ENCODE measurements at places on chromosomes 12 and 14.

GRCh38 chr14:102819747-102820330, 42.6 kb downstream of the TRAF3 start:
- DNase-seq = no peak

DNA sequence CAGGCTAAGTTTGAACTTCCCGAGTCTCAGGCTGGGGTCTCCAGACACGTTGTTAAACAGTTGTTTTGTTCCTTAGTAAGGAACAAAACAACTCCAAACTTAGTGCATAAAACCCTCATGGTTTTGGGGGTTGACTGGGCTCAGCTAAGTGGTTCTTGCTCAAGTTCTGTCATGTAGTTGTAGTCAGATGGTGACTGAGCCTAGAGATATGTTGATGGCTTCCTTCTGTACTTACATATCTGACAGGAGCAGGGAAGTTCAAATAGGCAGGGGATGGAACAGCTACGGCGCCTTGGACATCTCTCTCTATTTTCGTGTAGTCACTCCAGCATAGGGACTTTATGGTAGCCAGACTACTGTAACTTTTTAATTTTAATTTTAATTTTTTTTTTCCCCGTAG, 45.7 kb downstream of the SPATS2 start:
- DNase-seq = no peak

DNA sequence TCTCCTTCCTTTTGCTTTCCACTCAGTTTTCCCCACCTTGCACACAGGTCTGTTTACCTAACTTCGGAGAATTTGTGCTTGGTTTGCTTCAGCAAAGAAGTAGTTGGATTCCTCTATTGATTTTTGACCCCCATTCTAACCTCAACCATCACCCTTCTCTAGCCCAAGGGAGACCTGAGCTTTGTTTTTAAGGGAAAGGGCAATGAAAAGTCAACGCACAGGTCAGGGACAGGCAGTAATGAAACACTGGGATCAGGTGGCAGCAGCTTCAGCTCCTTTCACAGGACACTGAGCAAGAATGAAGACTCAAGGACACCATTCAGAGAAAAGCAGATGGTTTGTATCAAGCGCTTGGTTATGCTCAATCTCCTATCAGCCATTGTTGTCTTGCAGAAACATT, 46.9 kb upstream of the KRR1 start:
- no peak for DNase-seq

- DNase-seq = no peak
These were observed 38.9 kb downstream of the FOXN3 start for GRCh38 chr14:89378119-89378518.

- no peak for DNase-seq
These were observed 188.3 kb downstream of the CALM1 start for GRCh38 chr14:90585106-90585505.

DNA sequence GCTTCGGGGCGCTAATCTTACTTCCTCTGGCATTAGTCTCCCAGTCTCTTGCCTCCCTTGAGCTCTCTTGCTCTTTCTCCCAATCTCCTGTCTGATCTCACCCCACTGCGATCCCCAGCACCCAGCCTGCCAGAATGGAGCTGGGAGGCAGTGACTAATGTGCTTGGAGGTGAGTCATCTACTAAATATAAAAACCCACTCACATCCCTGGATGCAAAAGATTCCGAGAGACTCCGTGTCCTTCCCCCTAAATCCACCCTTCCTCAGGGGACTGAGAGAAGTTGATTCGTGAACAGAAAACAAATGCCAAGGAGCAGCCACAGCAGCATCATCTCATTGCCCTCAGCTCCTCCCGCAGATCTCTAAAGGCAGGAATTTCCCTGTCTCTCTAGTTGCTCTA, 45.7 kb upstream of the KCNA5 start:
- no peak for DNase-seq

DNA sequence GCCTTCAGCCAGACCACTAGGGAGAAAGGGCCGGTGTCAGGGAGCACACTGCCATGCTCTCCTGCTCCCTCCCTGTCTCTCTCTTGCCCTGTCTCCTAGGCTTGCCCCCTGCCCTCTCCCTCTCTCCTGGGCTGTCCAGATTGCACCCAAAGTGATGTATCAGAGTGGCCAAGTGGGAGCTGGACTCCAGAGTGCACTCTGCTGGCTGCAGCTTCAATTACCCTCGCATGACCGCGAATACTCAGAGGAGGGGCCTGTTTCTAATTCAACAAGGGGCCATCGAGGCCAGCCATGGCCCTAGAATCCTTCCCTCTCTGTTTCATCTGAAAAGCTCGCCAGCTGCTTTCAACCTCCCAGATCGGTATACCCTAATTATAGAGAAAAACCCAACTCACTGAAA, 206.4 kb upstream of the FKBP4 start:
- DNase-seq = no peak

GRCh38 chr12:77865178-77865577, 34.5 kb downstream of the NAV3 start:
- DNase-seq = no peak

DNA sequence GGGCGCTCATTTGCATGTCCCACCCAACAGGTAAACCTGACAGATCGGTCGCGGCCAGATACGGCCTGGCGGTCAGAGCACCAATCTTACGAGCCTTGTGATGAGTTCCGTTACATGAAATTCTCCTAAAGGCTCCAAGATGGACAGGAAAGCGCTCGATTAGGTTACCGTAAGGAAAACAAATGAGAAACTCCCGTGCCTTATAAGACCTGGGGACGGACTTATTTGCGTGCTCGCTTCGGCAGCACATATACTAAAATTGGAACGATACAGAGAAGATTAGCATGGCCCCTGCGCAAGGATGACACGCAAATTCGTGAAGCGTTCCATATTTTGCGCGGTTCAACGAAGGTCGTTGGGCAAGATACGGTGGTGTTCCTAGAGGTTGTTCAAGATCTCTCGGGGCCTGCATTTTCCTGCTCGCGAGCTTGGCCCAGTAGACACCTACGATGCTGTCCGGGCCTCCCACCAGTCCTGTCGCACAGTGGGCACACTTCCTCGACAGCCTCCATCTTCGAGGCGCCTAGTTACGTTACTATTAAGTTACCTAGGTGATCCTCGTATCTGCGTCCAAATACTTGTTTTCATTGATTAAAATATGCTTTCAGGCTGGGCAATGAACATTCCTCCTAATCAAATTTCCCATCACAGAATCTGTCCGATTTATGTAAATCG, at the start of gene RNU6-7:
Gene RNU6-7, plus strand, starts transcription at position 230 of the 675 bp plus-strand sequence.
- no peak for DNase-seq

- DNase-seq = no peak
These were observed 322.1 kb downstream of the ACSS3 start for GRCh38 chr12:81400024-81400423.

DNA sequence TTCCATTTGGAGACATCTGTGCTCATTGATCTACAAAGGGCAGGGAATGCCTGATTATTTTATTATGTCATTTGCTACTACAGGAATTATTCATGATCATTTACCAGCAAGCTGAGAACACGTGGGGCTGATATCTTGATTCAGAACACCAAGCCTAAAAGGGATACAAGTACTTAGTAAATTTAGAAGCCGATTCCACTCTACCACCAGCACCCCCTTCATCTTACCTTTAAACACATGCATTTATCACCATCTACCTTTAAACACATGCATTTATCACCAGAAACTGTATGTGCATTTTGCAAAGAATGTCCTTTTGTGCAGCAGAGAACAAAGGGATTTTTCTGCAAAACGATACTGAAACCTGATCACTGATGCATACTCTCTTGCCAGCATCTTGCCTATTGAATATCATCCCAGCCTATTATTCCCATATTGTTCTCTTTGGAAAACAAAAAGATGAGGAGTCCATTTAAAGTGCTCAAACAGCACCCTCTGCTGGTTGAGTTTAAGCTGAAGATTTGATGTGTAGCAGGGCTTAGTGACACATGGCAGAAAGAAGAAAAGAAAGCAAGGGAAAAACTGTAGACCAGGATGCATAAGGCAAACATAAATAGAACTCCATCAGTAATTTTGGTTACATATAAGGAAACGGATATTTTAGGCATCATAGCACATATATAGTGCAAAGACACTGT, 132.6 kb upstream of the PLEKHG7 start:
- DNase-seq = no peak

- DNase-seq = no peak
These were observed 320.8 kb upstream of the FAR2 start for GRCh38 chr12:28828318-28828717.

- no peak for DNase-seq
These were observed 75.1 kb downstream of the ETNK1 start for GRCh38 chr12:22700106-22700505.

DNA sequence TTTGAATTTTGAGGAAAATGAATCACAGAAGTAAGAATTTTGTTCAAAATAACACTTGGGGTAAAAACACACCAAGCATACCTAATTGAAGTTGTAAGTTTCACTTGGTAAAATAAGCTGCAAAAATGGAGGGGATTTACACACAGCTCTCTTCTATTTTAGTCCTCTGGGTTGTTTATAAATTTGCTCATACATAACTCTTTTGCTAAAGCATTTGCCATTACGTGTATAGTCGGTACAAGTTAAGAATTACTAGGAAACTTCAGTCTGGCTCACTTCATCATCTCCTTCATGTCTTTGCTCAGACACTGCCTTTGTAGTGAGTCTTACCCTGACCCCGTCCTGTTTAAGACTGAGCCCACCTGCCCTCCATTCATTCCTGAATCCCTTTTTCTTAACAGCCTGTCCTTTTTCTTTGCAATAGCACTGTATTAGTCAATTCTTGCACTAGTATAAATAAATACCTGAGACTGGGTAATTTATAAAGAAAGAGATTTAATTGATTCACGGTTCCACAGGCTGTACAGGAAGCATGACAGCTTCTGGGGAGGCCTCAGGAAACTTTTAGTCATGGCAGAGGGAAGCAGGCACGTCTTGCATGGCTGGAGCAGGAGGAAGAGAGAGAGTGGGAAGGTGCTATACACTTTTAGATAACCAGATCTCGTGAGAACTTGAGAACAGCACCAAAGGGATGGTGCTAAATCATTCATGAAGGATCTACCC, 451.1 kb downstream of the PCNX1 start:
- no peak for DNase-seq

GRCh38 chr12:119156401-119157044, 22.2 kb upstream of the HSPB8 start:
- no peak for DNase-seq

DNA sequence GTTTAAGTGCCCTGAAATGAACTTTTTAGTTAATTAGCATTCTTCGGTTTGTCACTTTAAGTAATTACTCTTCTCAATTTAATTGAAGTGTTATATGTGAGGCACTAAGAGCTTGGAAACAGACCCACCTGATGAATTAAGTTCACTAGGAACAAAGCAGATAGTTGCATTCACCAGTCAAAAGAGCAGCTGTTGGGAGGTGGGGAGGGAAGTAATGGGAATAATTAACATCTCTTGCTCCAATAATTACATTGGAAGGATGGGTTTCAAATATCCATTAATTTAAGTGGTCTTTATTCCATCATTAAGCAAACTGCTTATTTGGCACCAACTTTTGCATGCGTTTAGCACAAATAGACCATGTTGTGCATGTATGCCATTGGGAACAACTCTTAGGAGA, 667.2 kb downstream of the GALC start:
- no peak for DNase-seq

DNA sequence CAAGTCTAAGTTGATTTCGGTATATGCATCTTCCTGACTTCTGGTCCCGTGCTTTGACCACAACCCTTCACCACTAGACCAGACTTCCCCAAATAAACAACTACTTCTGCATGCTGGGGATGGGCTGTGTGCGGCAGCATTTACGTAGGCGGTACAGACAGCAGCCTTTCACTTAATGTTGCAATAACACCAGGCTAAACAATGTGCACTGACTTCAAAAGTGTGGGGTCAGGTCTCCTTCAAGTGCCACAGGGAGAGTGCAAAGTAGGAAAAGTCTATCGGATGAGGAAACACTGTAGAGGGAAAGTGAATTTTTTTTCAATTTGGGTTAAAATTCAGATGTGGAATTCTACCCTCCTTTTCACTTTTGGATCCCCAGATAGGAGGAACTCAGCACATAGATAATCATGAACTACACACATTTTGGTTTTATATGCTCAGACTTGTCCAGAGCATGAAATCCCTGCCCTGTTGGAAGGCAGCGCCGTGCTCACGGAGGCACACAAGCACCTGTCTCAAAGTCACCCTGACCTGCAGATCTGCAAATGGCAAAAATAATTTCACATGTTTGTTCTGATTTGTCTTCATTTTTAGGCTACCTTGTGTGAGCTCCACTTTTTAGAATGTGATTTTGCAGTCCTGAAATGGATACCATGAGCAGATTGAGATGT, 3.6 kb upstream of the FOS start:
- no peak for DNase-seq

GRCh38 chr14:29724991-29725390, 202.7 kb downstream of the PRKD1 start:
- DNase-seq = no peak

DNA sequence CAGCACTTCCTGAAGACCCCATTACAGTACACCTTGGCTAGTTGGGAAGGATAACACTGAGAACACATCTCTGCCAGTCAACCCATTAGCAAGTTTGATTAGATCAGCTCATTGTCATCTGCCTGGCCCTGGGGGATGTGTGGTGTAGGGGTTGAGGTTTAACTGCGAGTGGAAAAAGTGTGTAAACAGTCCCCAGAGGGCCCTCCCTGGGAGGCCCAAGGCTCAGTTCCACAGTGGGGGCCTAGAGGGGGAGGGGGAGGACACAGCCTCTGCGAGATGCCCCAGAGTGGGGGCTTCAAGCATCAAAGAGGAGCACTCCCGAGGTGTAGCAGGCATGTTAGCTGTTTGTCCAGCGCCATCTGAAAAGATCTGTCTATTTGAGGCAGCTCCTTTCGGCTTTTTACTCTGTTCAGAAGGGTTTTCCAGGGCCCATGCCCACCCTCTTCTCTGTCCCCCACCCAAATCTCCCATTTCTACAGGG, 344 bp downstream of the LPAR5 start:
- DNase-seq = peak; percentile 50

GRCh38 chr12:104416136-104416535, 40.6 kb upstream of the CHST11 start:
- DNase-seq = no peak

GRCh38 chr12:108299516-108299915, 39.6 kb downstream of the CMKLR1 start:
- DNase-seq = no peak

DNA sequence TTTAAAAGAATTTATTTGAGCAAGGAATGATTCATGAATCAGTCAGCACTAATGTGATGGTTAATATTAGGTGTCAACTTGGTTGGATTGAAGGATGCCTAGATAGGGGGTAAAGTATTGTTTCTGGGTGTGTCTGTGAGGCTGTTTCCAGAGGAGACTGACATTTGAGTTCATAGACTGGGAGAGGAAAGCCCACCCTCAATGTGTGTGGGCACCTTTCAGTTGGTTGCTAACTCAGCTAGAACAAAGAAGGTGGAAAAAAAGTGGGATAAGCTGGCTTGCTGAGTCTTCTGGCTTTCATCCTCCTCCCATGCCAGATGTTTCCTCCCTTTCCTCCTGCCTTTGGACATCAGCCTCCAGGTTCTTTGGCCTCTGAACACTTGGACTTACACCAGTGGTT, 47.2 kb downstream of the TESPA1 start:
- DNase-seq = no peak
